ENCODE measurements at places on chromosomes 11 and 22. TPM values are rescaled to one million over a fixed set of nuclear protein-coding genes. Genes with fewer than 3 reads are reported as not detected.

DNA sequence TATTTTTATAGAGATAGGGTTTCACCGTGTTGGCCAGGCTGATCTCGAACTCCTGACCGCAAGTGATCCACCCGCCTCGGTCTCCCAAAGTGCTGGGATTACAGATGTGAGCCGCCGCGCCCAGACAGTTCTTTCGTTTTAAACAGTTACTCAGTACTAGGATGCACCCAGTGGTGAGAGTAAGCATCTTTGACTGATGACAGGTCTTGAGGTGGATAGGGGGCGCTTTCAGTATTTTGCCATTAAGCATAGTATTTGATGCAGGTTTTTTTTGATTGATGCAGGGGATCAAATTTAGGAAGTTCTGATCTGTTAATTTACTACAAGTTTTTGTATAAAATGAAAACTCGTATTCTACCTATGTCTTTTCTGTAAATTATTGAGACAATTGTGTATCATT lies 13.2 kb upstream of the TRIM34 start:
- DNase-seq = no peak

GRCh38 chr11:69122630-69123431 lies 32.9 kb upstream of the SMIM38 start:
- peak; percentile 97 for DNase-seq

- peak; percentile 74 for DNase-seq
Measured at GRCh38 chr22:48340727-48341709, 1486.7 kb downstream of the BRD1 start.

DNA sequence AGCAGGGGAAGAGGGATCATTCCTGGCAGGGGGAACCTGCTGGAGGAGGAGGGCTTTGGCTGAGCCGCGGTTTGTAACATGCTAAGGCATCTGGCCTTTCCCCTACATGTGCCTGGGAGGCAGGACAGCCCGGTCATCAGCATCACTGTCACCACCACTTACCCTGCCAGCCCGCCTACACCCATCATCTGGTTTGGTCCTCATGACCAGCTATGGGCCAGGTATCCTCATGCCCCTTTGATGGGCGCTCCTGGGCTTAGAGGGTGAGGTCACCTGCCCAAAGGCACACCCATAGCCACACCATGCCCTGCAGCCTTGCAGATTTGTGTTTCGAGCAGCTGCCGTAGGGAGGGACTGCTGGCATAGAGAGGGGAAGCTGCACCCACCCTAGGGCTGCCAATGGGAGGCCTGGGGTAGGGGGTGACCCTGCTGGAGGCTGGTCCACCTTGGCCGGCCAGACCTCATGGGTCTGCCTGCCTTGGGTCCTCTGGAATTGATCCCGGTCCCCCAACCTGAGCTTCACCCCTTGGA lies 2.6 kb downstream of the MRGPRF start:
- no peak for DNase-seq

- peak; percentile 53 for DNase-seq
Measured at GRCh38 chr11:85627332-85627997, at the start of gene DLG2. TSS of gene DLG2 (minus strand) at chr11:85627344.

DNA sequence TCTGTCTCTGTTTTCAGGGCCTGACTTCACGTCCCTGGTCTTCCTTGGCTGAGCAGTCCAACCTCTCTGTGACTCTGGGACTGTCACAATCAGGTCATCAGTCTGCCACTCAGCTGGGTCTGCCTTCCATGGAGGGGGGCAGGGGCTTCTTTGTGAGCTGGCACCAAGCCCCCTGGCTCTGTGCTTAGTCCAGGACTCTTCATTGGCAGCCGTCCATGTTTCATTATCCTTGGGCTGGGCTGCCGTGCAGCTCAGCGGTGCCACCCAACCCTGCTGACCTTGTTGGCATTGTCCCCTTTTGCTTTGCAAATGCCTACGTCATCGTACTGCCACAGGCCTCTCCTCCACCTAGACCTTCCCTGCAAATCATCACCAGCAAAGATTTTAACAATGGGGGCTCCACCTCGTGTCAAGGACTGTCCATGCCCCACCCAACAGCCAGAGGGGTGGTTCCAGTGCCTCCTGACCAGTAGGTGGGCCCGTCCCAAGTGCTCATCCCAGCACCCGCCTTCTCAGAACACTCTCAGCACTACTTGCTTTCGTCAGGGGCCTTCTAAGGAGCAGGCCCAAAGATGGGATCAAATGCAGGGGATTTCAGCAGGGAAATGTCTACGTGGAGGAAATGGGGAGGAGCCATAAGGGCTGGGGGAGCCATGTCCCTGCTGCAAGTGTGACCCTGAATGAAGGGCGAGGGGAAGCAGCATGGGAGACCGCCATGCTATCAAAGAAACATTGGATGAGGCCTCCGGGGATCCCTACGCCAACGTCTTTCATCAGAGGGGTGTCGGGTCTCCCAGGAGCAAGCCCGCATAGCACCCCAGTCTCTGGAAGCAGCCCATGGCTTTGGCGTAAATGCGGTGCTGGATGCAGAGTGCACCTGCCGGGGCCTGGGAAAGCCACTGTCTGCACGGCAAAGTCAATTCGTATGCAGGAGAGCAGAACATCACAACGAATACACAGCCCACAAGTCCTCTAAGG lies 18.2 kb downstream of the KRTAP5-6 start:
- DNase-seq = peak; percentile 19

The NRGN gene
- total RNA-seq = 17.9 TPM

The GRAP2 gene
- 9.7 TPM for total RNA-seq

The DERL3 gene
- 24.7 TPM for total RNA-seq

Measured in kidney (tissue), 22 donors.